H7 (cell line): ENCODE measurements at places on chromosomes 13 and 19.
A peak's percentile ranks its signal among the peaks of the same experiment; 100 is the strongest.

GRCh38 chr19:55266404-55266803 lies 7.6 kb upstream of the PPP6R1 start:
- no peak for DNase-seq

- DNase-seq: no peak
Observed at GRCh38 chr13:30016398-30016797, 166.0 kb upstream of the UBL3 start.

DNA sequence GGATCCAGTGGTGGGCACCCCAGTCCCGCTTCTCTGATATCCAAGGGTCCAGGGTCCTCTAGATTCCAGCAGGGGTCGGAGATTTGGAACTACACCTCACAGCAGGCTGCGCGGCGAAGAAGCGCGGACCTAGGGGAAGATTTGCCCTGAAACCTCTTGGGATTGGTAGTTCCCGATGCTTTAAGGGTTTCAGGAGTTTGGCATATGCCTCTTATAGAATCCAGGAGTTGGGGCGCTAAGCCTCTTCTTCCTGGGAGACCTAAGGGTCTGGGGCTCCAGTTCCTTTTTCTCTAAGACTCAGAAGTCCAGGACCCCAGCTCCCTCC lies 349 bp downstream of the BCL2L12 start:
- DNase-seq: no peak

DNA sequence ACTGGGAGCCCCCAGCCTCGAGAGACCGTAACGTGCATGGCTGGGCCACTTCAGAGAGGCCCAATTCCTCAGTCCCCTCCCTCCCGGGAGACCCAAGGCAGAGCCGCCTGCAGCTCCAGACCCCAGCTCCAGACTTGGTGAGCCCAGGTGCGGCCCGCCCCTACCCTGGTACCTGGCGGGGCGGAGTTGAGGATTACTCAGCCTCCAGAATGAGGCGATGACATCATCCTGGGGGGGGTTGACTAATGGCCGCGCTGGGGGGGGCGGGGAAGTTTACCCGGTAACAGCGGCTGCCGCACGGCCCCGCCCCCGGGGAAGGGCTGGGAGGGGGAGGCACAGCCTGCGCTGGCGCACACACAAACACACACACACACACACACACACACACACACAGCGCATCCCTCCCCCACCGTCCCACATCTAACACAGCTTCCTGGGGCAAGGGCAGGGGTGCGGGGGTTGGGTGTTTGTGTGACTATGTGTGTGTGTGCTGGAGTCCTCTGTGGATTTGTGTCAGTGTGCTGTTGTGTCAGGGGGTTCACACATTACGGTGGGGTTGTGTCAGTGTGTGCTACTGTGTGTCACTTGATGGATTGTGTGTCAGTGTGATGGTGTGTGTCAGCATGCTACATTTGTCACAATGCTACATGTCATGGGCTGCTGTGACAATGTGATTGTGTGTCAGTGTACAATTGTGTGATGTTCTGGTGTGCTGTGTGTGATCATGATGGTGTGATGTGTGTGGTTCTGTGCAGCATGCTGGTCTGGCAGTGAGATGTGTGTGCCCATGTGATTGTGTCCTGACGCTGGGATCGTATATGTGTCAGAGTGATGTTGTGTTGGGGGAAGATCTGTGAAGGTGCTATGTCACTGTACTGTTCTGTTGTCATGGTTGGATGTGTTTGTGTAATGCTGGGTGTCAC lies 10.3 kb upstream of the BBC3 start:
- DNase-seq: peak; percentile 96

DNA sequence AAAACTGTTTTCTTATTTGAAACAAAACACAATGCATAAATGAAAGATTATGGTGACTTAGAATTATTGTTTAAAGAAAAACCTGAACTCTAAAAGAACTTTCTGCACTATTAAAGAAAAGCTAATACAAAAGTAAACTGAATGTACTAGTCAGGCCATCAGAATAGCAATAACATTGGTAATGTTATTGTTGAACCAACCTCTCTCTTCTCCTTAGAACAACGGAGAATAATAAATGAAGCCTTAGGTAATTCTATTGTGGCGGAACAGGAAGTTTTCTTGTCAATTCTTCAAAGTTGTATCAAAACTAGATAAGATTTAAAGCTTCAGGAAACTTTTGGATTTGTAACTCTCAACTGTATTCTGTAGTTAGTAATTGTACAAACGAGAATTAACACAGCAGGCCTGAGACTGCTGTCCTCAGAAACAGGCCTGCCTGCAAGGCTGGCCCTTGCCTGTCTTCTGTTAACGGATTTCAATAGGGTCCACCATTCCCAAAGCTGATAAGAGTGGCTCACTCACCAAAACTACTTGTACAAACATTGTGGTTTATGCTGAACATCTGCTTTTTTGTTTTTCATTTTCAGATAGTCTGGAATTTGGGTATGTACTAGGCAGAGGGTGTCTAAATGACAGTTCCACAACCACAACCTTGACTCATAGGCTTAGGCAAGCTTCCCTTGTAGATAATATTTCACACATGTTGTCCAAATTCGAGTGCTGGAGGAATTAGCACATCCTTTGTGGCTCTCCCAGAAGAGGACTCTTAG lies 825.8 kb downstream of the GPC5 start:
- DNase-seq: no peak

GRCh38 chr19:5558101-5558621 lies 9.6 kb downstream of the TINCR start:
- DNase-seq: no peak

- no peak for DNase-seq
Observed at GRCh38 chr13:63075126-63075525, 1659.5 kb upstream of the PCDH20 start.

GRCh38 chr19:3656073-3656746 lies 29.6 kb upstream of the CACTIN start:
- no peak for DNase-seq
